ENCODE measurements at places on chromosomes 13 and 19.

DNA sequence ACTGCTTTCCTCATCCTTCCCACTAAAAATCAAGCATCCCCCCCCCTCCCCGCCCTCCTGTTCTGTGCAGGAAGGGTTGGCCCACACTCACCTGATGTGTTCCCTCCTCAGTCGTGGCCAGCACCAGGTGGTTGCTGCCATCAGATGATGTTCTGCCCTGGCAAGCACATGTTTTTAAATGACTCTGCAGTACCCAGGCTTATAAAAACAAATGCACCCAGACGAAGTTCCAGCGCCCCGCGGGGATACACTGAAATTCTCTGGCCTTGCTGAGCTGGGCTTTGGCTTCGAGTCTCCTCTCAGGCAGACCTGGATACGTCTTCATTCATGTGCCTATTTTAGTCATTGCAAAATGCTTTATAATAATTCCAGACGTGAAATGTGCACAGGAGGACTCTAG lies 316.3 kb downstream of the DLEU7 start:
- DNase-seq = no peak

DNA sequence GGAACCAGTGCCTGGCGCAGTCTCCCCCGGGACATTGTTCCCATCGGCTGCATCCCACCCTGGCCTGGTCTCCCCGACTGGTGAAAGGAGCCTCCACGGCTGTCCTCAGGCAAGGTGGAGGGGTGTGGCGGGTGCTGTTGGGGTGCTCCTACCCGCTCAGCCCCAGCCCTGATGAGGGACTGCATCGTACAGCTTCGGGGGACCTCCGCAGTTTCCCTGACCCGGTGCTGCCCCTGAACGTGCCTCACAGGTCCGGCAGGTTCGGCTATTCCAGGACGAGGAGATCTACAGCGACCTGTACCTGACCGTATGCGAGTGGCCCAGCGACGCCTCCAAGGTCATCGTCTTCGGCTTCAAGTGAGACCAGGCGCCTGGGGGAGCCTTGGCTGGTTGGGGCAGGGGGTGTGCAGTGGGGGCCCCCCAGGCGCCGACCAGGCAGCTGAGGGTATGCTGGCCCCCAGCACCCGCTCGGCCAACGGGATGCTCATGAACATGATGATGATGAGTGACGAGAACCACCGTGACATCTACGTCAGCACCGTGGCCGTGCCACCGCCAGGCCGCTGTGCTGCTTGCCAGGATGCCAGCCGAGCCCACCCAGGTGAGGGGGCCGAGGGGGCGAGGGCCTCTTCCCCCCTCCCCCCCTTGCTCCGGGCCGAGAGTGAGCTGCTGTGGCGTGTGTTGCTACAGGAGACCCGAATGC lies 3.5 kb downstream of the DCAF15 start:
- DNase-seq = no peak

- no peak for DNase-seq
Observed at GRCh38 chr19:4374498-4375163, 25.7 kb downstream of the SH3GL1 start.

GRCh38 chr19:33868076-33868735 lies 71.5 kb downstream of the KCTD15 start:
- no peak for DNase-seq

DNA sequence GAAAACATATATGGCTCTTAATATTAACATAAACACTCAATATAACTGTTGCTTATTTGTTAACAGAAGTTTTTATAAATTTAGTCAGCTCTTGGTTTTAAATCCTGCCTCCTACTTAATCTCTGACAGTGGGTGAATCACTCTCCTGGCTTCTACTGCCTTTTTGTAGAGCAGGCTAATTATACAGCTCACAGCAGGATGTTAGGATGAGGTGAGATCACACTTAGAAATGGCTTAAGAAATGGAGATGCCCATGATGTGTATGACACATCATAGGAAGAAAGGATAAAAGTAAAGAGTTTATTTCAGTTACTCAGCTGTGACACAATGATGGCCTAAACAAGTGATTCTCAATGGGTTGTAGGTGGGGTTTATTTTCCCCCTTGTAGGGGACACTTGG lies 345.6 kb downstream of the SPRY2 start:
- no peak for DNase-seq

DNA sequence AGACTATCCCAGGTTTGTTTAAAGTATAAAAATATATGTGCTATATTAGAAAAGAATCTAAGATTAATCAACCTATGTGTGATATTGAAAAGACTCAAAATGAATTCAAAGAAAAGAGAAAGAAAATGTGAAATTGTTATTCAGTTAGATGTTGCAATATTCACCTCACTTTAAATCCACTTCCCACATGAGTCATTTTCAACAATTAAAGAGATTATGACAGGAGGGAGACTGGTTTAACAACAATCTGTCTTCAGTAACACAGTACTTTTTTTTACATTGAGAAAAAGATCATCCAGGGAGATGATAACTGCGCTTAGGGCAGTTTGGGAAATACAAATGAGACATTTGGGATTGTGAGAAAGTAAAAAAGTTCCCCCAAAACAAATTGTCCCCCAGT lies 1246.2 kb downstream of the SLITRK1 start:
- DNase-seq = no peak

- no peak for DNase-seq
Observed at GRCh38 chr19:49669516-49669915, 3.8 kb downstream of the BCL2L12 start.

- DNase-seq = no peak
Observed at GRCh38 chr13:100197116-100197515, 108.2 kb downstream of the PCCA start.

DNA sequence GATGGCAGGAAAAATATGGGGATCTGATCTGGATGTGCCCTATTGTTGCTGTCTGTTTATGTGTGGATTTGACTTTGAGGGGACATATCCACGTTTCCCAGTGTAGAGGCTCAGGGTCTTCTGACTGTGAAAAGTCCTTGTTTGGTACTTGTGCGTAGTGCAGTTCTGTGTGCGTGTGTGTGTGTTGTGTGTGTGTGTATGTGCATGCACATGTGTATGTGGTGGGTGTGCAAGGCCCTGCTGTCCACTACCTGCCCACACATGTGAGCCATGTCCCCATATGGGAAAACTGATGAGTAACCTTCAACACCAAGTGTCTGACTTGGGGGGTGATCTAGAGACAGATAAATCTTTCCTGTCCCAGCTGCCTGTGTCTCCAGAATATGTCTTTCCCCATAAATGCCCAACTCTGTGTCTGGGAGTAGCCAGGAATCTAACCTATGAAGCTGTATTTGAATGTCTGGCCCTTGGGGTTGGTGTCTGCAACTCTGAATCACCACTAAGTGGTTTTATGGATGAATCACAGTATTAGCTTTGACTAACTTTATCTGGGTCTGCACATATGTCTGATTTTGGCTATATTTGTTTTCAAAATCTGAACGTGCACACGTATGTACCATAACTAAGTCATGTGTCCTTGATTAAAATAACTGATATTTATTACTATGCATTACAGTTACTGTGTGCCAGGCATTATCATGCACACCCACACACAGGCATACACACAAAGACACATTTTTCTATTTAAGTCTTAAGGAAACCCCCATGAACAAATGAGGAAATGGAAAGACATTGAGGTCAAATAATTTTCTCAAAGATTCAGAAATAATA lies 17.4 kb downstream of the KLK2 start:
- DNase-seq = no peak
